Myometrial cell (primary cell): ENCODE measurements at places on chromosomes 5 and 9. TPM values are rescaled to one million over a fixed set of nuclear protein-coding genes. Genes with fewer than 3 reads are reported as not detected.

The STOM gene
- 97.4 and 117 TPM in 2 replicates for total RNA-seq

The GPR151 gene
- not detected in 2 replicates for total RNA-seq

The DRD1 gene
- not detected in 2 replicates for total RNA-seq

The CCNI2 gene
- not detected in 2 replicates for total RNA-seq

The CKS2 gene
- 269 and 355 TPM in 2 replicates for total RNA-seq

The OR1J2 gene
- not detected in 2 replicates for total RNA-seq

The EPB41L4A gene
- total RNA-seq = under 0.01 TPM in 1 of 2 replicates, not detected in the other

The PCDHGA4 gene
- total RNA-seq = 0.58 and 2.1 TPM in 2 replicates

The LRRC26 gene
- total RNA-seq = not detected in 2 replicates

The IL3 gene
- total RNA-seq = not detected in 2 replicates

The NUDT2 gene
- total RNA-seq = 53.2 and 67.5 TPM in 2 replicates

The SLC1A1 gene
- total RNA-seq = 2.0 and 3.2 TPM in 2 replicates

The SNX30 gene
- 4.6 and 6.2 TPM in 2 replicates for total RNA-seq

The ZNF366 gene
- not detected in 2 replicates for total RNA-seq

The CMYA5 gene
- 0.58 and 0.89 TPM in 2 replicates for total RNA-seq

The SPAAR gene
- 0.18 TPM in 1 of 2 replicates, not detected in the other for total RNA-seq
